ENCODE measurements at places on chromosomes 16 and 17.

DNA sequence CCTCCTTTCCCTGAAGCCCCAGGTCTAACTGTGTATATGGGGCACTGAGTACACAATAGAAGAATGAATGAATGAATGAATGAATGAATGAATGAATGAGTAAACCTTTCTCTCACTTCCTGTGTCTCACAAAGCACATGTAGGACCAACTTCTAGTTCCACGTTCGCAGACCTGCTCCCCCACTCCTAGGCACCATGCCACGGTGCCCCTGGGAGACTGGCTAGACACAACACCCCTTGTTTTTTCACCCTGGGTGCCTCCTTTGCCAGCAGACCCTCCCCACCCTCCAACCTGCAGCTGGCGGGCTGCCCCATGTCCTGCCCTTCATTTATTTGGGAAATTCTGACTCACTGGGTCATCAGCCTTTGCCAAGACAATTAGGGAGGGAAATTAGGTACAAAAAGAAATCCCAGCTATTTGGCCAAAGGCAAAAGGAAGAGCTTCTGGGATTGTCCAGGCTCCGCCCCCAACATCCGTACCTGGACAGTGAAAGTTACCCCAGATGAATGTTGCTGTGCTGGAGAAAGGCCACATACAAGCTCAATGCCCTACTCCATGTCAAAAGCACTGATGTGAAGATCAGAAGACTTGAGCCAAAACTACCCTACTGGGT is 7.7 kb downstream of the CES1 start:
- DNase-seq, result no peak

- no peak for DNase-seq
Observed at GRCh38 chr16:85614338-85615013, 1.4 kb downstream of the GSE1 start.

DNA sequence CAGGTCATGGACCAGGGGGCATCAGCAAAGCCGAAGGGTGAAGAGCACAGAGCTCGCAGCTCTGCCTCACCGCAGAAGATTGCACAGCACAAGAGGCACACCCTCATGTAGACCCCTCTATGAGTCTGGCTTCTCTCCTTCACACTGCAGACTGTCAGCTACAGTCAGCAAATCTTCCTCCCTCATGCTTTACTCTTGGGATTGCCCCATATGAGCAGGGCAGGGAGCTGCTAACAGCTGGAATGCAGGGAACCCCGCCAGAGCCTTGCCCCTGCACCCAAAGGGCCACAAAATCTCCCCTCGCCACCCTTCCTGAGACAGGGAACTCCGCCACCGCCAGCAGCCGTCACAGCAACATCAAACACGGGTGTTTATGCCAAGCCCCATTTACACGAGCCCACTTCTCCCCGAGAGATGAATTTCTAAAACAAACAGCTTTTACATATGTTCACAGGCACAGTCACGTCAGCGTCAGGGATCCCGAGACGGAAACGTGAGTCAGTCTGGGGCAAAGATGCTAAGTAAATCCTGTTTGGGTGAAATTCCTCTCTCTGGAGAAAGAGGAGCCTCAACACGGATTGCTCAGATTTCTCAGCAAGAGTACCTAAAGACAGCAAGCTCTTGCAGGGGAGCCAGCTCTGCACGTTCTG is 121.9 kb downstream of the CDYL2 start:
- peak; percentile 27 for DNase-seq

DNA sequence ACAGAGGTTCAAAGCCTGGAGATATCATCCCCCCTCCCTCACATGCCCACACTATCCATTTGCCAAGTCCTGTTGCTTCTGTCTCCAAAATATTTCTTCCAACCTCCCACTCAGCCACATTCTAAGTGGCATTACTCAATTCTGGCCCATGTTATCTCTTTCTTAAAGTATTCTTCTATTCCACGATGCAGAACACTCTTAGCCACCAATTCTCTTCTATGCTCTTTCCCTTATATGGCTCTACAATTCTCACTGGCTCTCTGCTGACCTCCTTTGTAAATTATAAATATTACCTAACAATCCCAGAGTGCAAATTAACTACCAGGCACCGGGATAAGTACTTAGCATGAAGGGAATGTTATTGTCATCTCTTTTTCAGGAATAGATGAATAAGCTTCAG is 82.4 kb downstream of the KCNJ2 start:
- DNase-seq, result no peak
